ENCODE measurements at places on chromosomes 13 and 19.

- no peak for DNase-seq
Measured at GRCh38 chr13:113651511-113652403, 6.2 kb downstream of the ATP4B start.

- DNase-seq, result no peak
Measured at GRCh38 chr13:29832761-29833298, 17.6 kb downstream of the UBL3 start.

DNA sequence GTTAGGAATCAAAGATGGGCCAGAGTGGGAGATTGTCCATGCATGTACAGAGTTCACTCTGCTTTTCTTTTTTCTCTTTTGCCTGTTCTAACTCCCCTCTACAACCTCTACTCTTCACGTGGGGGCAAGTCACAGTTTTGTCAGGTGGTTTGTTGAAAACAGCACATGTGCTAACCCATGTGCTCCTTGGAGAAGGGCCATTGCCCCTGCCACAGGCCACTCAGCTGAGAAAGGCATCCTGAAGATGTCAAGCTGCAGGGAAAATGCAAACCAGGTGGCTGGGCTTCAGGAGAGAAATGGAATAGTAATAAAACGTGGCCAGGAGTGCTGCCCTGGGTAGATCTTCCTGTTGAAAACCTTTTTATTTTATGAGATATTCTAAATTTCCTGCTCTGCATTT, 35.3 kb upstream of the SLC10A2 start:
- DNase-seq, result no peak

- DNase-seq, result no peak
Measured at GRCh38 chr19:14830702-14831101, 4.3 kb downstream of the OR7A5 start.

- peak; percentile 32 for DNase-seq
Measured at GRCh38 chr19:57830071-57830602, at the start of gene ZNF587B. Gene ZNF587B (plus strand): TSS chr19:57830299. CDS start chr19:57830529, 230 bp downstream.

- no peak for DNase-seq
Measured at GRCh38 chr19:3521104-3521445, 15.0 kb downstream of the FZR1 start.

All from HT1080 (cell line).